ENCODE measurements at places on chromosomes 16 and 17.

- H3K27ac ChIP-seq = peak overlapping the region; percentile 71
- H3K27me3 ChIP-seq = peaks cover 17% of the 10 kb centered on the region
- peaks cover 5% of the 10 kb centered on the region for H3K36me3 ChIP-seq
- peak; percentile 40 for DNase-seq
- peaks cover 67% of the 10 kb centered on the region for H3K4me1 ChIP-seq
Measured at GRCh38 chr16:3023415-3023668, 400 bp downstream of the HCFC1R1 start.

- no peak overlapping the region for H3K27ac ChIP-seq
- H3K4me1 ChIP-seq = peaks cover 6% of the 10 kb centered on the region
- no peak overlapping the region for H3K4me3 ChIP-seq
- H3K27me3 ChIP-seq = no peaks in the 10 kb centered on the region
- DNase-seq = no peak
Measured at GRCh38 chr16:84423416-84423837, 55.1 kb downstream of the ATP2C2 start.

DNA sequence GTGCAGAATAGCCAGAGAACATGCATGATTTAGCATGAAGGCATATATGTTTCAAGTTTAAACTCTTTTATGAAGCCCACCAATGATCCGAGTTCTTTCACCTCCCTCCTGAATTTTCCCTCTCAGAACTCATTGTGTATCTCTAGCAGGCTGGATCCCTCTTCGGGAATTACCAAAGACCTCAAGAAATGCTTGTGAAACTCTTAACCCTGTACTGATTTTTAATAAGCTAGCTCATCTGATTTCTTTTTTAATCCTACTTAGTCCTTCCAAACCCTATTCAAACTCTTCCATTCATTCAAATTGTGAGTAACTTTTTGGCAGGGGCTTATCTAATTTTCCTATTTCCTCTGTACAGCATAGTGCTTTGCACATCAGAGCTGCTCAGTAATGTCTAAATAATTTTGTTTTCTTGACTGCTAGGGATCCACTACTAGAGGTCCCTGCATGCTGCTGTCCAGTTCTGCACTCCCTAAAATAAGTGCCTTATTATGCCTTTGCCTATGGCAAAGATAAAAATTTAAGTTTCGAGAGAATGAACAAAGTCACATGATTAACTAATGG, 723.8 kb downstream of the CDH11 start:
- no peaks in the 10 kb centered on the region for H3K36me3 ChIP-seq
- H3K27me3 ChIP-seq = no peaks in the 10 kb centered on the region
- H3K27ac ChIP-seq = no peak overlapping the region
- no peaks in the 10 kb centered on the region for H3K4me1 ChIP-seq
- no peak for DNase-seq

- H3K4me1 ChIP-seq = peaks cover 18% of the 10 kb centered on the region
- DNase-seq = no peak
- H3K27me3 ChIP-seq = no peaks in the 10 kb centered on the region
- H3K4me3 ChIP-seq = no peak overlapping the region
- H3K36me3 ChIP-seq = peaks cover 12% of the 10 kb centered on the region
- H3K27ac ChIP-seq = peak overlapping the region; percentile 78
Measured at GRCh38 chr16:75578212-75578611, 12.0 kb downstream of the GABARAPL2 start.

- H3K27ac ChIP-seq = peak overlapping the region; percentile 93
- H3K36me3 ChIP-seq = no peaks in the 10 kb centered on the region
- no peaks in the 10 kb centered on the region for H3K27me3 ChIP-seq
Measured at GRCh38 chr16:79042886-79043285, 557.7 kb downstream of the MAF start.

- no peak overlapping the region for H3K4me3 ChIP-seq
- H3K27me3 ChIP-seq = no peaks in the 10 kb centered on the region
- no peaks in the 10 kb centered on the region for H3K36me3 ChIP-seq
- no peaks in the 10 kb centered on the region for H3K4me1 ChIP-seq
Measured at GRCh38 chr17:12537436-12537835, 128.3 kb upstream of the MYOCD start.

- no peak overlapping the region for H3K4me3 ChIP-seq
- H3K27ac ChIP-seq = no peak overlapping the region
- H3K4me1 ChIP-seq = no peaks in the 10 kb centered on the region
- H3K36me3 ChIP-seq = peaks cover 2% of the 10 kb centered on the region
Measured at GRCh38 chr16:53266156-53266555, 168.1 kb upstream of the RBL2 start.

DNA sequence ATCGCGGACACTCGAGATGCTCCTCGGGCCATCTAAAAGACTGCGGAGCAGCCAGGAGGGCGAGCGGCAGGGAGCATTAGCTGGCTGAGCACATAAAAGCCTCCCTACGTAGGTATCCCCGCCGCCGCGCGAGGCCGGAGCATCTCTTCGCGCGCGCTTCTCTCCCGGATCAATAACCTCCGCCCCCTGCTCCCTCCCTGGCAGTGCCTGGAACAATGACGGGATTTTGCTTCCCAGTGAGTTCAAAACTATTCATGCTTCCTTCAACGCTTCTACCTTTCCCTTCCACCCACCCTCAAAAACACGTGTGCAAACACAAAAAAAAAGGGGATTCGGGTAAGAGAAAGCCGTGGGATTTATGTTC, 984 bp downstream of the CENPV start:
- DNase-seq = peak; percentile 56
- H3K27ac ChIP-seq = peak overlapping the region; percentile 68
- peaks cover 2% of the 10 kb centered on the region for H3K36me3 ChIP-seq
- H3K27me3 ChIP-seq = peaks cover 7% of the 10 kb centered on the region

GRCh38 chr17:4160294-4160859, 17.4 kb downstream of the CYB5D2 start:
- no peaks in the 10 kb centered on the region for H3K27me3 ChIP-seq
- peaks cover 9% of the 10 kb centered on the region for H3K4me1 ChIP-seq
- H3K27ac ChIP-seq = no peak overlapping the region

- H3K36me3 ChIP-seq = no peaks in the 10 kb centered on the region
- H3K27me3 ChIP-seq = no peaks in the 10 kb centered on the region
Measured at GRCh38 chr17:37318931-37319594, 56.7 kb upstream of the C17orf78 start.

DNA sequence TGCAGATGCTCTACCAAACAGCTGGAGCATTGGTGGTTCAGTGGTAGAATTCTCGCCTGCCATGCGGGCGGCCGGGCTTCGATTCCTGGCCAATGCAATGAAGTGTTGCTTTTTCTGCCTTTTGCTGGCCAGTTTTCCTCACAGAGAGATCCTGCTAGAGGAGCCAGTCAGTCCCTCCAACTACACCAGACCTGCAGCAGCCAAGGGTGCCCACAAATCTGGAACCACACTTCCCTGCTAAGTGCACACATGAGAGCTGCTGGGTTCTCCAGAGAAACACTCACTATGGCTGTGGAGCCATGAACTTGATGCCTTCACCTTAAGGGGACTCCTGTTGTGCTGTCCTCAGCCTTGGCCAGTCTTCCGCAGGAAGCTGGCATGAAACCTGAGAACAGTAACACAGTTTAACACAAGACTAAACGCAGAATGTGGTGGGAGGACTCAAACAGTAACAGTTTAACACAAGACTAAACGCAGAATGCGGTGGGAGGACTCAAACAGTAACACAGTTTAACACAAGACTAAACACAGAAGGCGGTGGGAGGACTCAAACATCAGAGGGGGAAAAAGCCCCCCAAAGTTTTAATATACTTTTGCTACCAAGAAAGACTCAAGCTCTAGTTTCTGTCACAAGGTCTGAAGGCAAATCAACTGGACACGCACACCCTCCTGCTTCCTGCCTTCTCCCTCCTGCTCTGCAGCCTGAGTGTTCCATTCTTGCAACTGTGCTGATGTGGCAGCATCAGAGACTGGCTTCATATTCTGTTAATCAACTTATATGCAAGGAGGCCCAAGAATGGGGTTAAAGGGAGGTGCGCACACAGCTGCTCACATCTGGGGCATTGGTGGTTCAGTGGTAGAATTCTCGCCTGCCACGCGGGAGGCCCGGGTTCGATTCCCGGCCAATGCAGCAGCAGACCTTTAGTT, 12.0 kb downstream of the VAC14 start:
- H3K4me1 ChIP-seq = peaks cover 13% of the 10 kb centered on the region
- no peak overlapping the region for H3K4me3 ChIP-seq
- no peak for DNase-seq
- peak overlapping the region; percentile 36 for H3K27ac ChIP-seq
- H3K27me3 ChIP-seq = no peaks in the 10 kb centered on the region

Measured in activated T-cell treated with anti-CD3 and anti-CD28 coated beads, Interleukin-2, amount 50 U/mL, for 72 hours (primary cell).